NCI-H2081 (cell line): ENCODE measurements at places on chromosomes 5 and 9.
A peak's percentile ranks its signal among the peaks of the same experiment; 100 is the strongest.

DNA sequence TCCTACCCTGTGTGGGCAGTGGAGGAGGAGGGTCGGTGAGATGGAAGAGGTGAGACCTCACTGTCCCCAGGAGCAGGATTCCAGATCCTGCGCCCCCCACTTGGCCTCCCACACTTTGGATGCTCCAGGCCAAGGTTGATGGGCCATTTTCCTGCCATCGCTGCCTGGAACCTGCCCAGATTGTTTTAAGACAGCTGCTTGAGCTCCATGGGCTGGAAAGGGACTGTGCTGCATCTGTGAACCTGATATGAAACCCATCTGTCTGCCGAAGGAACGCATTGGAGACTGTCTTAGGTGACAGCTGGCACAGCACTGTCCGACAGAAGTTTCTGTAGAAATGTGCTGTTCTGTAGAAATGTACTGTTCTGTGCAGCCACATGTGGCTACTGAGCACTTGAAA lies 72.7 kb upstream of the SLC25A48 start:
- DNase-seq = no peak

GRCh38 chr5:98936948-98937715 lies 8.3 kb upstream of the CHD1 start:
- no peak for DNase-seq

DNA sequence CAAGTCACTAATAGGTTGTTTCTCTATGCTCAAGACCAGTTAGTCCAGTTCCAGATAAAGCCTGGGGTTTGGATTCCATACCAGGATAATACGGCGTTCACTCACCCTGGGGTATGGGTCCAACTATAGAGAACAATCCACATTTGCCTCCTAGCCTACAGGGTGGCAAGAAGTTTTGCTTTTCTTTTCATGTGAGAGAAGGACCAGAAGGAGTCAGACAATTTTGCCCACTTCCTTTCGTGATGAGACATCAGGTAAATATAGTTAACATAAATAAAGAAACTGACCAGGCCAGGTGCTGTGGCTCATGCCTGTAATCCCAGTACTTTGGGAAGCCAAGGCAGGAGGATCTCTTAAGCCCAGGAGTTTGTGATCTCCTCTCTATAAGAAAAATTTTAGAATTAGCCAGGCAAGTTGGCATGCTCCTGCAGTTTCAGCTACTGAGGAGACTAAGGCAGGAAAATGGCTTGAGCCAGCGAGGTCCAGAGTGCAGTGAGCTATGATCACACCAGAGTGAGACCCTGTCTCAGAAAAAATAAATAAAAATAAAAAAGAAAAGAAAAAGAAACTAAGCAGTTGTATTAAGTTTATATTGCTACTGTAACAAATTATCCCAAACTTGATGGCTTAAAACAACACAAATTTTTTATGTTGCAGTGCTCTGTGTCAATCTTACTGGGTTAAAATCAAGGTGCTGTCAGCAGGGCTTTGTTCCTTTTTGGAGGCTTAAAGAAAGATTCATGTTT lies 7.5 kb upstream of the REEP5 start:
- no peak for DNase-seq

DNA sequence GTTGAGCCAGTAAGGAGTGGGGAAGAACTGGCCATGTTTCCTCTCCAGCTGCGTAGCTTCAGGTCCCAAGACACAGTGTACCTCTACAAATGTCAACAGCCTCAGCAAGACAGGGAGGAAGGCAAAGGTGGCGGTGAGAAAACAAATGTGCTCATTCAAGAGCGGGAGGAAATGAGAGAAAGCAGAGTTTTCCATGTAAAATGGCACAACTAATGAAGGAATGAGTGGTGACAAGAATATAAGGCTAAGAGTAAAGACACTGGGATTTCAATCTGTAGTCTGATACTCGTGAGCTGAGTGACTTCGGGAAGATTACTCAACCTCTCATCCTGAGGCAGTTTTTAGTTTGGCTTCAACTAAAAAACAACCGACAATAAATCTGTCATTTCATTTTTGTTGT lies 67.6 kb downstream of the DPYSL3 start:
- DNase-seq = no peak

GRCh38 chr5:39273314-39273954 lies 54.1 kb upstream of the FYB1 start:
- no peak for DNase-seq

- DNase-seq = no peak
Observed at GRCh38 chr9:81855538-81855937, 72.7 kb upstream of the SPATA31D4 start.

DNA sequence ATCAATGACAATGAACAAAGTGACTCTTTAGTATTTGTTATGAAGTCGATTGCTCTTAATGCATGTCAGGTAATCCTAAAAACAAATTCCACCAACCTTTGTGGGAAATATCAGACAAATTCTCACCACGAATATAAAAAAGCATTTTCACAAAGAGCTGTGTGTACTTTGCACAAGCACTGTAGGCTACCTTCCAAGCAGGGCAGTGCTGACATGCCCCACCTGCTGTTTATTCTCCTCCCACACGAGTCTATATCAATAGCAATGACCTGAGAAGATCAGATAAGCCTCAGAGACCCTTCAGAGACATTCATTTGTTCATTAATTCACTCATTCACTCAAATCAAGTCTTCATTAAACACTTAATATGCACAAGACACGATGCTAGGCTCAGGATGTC lies 469.1 kb downstream of the ZSWIM6 start:
- DNase-seq = no peak

- no peak for DNase-seq
Observed at GRCh38 chr5:170551076-170551475, 47.3 kb downstream of the KCNIP1 start.

DNA sequence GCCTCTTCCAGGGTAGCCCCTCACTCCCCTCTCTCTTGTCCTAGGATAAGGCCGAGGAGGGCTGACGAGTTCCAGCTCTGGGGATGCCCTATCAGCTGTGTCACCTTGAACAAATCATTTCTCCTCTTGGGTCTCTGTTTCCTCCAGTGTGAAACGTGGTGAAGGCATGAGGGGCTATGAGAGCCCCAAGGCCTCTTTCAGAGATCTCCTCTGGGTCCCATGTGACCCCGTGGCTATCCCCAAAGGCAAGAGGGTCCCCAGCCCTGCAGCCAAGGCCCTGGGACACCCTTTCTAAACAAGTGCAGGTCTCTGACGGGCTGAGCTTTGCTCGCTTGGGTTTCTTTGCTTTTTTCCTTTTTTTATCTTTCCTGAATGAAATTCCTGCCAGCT lies 25.5 kb upstream of the SPTLC1 start:
- DNase-seq = no peak

- no peak for DNase-seq
Observed at GRCh38 chr5:180873615-180874520, 12.8 kb upstream of the ZFP62 start.

DNA sequence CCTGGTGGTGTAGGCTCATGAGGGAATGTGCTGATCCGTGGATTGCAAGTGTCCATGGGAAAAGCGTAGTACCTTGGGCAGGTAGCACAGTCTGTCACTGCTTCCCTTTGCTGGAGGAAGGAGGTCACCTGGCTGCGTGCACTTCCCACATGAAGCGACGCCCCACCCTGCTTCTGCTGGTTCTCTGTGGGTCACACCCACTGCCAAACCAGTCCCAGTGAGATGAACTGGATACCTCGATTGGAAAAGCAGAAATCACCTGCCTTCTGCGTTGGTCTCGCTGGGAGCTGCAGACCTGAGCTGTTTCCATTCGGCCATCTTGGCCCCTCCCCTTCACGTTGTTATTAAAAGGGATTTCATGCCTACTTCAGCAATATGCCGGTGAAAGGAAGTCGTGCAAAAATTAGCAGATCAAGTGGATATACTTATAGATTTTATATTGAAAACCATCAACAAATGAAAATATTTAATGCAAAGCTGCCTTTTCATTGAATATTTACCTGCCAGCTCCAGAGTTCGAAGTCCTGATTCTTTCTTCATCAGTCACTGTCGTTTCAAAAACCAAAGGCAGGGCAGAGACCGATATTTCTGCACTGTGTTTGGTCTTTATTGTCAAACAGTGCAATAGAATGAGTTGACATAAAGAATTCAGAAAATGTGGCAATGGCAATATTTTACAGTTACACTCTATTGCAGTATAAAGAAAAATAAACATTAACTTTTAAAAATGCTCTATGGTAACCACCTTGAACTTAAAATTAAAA lies 123.2 kb downstream of the JAKMIP2 start:
- DNase-seq = no peak

DNA sequence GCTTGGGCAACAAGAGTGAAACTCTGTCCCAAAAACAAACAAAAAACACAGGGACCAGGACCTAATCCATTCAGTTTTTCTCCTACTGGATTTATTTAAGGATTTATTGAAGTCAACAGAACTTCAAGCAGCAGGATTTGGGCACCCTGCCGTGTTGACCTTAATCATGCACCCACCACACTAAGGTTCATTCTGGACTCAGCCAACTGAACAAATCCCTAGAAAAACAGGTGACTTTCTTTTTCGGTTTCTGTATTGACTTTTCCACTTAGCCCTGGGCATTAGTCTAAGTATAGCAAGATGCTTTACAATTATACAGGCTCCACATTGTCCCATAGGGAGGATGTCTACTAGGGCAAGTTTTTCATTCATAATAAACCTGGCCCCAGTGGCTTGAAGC lies 30.0 kb downstream of the ZNF131 start:
- no peak for DNase-seq

GRCh38 chr5:16889972-16890519 lies 46.0 kb downstream of the MYO10 start:
- no peak for DNase-seq

DNA sequence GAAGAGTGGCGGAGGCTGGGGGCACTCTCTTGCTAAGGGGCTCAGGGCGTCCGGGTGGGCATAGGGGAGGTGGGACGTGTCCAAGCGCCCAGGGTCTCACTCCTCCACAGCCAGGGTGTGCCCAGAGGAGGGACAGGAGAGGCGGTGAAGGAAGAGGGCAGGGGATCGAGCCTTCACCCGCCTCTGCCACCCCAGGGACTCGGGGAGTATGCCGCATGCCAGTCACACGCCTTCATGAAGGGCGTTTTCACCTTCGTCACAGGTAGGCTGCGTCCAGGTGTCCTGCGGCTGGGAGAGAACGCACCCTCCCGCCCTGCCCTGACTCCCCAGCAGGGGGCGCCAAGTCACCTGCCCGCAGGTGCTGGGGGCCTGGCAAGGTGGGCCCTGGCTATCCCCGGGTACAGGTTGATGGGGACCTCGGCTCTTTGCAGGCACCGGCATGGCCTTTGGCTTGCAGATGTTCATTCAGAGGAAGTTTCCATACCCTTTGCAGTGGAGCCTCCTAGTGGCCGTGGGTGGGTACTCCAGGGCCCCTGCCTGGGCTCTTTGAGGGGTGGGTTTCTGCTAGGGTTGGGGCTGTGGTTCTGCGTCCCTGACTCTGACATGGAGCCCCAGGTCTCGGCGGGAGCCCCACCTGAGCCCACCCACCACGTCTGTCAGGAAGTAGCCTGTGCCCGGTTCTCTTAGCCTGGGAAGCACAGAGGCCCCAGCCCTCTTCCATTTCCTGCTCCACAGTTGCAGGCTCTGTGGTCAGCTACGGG lies 552 bp downstream of the TMEM141 start:
- peak; percentile 56 for DNase-seq

DNA sequence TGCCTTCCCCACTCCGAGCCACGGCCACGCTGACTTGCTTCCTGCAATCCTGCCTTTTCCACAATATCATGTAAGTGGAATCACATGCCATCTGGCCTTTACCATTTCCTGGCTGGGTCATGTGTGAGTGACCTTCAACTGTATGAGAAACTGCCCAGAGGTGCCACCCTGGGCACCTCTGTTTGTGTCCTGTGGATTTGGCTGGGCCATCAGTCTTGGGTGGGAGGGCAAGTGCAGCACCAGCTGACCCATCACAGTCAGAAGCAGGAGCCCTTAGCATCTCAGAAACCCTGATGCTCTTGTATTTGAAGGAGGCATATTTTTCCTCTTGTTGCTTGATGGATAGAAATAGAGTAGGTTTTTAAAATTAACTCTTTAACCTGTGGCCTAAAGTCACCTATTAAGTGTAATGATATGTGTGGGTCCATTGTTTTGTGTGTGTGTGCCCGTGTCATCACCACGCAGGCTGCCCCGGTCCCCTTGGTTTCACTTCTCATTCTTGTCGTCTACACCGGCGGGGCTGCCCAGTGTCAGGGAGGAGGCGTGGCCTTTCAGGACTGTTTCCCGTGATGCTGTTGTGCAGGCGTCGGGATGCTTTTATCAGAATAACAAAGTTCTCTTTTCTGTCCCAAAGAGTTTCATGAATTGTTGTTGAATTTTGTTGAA lies 52.1 kb upstream of the CACNA1B start:
- DNase-seq = no peak

DNA sequence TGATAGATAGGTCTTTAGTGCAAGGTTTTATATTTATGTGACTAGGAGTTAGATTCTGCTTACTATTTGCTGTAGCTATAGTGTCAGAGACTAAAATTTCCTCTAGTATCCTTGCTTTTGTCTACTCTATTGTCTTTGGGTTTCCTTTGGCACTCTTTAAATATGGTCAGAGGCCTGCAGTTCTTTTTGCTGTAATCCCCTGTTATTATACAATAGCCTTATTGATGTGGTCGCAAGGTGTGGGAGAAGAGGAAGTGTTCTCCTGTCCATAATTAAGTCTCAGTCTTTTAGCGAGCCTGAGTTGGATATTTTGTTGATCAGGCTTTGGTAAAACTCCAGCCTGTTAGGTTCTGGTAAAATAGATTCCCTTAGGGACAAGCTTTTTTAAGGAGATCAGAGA lies 34.9 kb downstream of the LURAP1L start:
- peak; percentile 24 for DNase-seq

GRCh38 chr9:87613265-87614111 lies 112.4 kb upstream of the CTSL start:
- DNase-seq = no peak

GRCh38 chr5:133275631-133276030 lies 223.8 kb downstream of the HSPA4 start:
- DNase-seq = no peak

- no peak for DNase-seq
Observed at GRCh38 chr5:88051148-88051547, 217.5 kb downstream of the TMEM161B start.

DNA sequence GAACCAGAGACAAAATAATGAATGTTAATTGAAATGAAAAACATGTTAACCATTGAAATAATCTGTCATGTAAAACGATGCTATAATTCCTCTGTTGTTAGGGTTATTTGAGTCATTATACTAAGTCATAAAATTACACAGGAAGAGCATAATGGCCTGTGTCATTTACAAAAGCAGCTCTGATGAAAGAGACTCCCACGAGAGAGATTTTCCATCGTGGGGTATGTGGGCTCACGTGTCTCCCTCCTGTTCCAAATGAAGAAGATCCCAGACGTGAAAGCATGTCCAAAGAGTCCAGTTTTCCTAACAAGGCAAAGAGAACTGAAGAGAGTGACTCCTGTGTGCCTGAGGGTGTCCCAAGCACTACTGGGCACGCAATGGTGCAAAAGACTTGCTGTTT lies 379.8 kb downstream of the SPOCK1 start:
- DNase-seq = no peak
